ENCODE measurements at places on chromosomes 3 and 15.

- no peak for DNase-seq
Measured at GRCh38 chr15:52151353-52151752, 38.8 kb upstream of the BCL2L10 start.

DNA sequence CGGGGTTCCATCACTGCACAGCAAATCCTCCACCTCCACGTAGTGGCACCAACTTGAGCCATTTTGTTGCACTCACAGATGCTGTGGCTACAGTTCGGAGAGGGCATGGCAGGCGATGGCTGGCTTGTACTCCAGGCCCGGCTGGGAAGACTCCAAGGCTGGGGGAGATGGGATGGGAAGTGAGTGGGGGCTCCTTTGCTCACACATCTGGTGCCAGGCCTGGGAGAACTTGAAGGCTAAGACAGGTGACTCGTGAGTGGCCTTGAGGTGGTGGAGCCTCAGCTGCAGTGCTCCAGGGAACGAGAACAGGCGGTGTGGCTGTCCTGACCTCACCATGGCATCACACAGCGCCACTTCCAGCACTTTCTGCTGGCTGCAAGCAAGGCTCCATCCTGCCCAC, 87.9 kb downstream of the PLXNA1 start:
- no peak for DNase-seq

DNA sequence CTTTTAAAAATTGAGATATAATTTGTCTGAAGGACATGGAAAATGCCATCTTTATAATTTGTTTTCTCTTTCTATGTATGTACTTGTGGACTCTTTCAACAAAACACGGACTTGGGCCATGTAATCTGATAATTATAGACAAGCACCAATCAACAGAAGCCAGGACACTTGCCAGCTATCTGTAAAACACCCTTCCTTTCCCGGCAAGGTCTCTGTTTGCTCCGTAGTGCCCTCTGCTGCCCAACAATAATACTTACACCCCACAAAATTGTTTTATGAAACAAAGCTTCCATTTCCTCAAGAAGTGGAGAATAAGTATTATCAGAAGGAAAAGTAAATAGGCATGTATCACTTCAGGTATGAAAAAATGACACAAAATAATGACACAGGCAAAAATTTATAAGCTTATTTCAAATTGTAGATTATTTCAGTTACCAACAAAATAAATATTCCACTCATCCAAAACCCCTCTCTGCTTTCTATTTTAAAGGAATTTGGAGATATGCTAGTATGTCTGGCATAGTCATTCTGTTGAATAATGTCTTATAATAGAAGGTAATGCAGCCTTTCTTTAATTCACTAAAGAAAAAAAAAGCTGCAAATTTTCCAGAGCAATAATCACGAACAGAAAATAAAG, 32.8 kb downstream of the MYH15 start:
- DNase-seq, result peak; percentile 32

GRCh38 chr3:188348435-188349244, 194.7 kb downstream of the LPP start:
- DNase-seq, result no peak

DNA sequence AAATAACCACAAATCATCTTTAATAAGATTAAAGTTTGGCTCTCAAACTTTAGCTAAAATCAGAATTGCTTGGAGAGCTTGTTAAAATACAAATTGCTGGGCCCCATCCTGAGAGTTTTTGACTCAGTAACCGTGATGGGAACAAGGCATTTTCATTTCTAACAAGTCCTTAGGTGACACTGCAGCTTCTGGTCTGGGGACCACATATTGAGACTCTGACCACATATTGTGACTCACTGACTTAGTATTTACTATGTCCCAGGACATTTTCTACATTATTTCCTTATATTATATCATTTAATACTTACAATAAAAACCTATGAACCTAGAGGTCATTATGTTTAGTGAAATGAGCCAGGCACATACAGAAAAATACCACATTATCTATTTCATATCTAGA, 164.5 kb downstream of the ZMAT3 start:
- DNase-seq, result no peak

Measured in effector CD4-positive, alpha-beta T cell (primary cell).